T-helper 2 cell treated with Interferon-gamma antibody and Interleukin-4, amounts not matched to agents 5 μg/mL and 100 μg/mL, for 36 hours (primary cell): ENCODE measurements at places on chromosomes 12 and 14.

- no peak for DNase-seq
These were observed 24.7 kb downstream of the NGDN start for GRCh38 chr14:23494223-23494622.

DNA sequence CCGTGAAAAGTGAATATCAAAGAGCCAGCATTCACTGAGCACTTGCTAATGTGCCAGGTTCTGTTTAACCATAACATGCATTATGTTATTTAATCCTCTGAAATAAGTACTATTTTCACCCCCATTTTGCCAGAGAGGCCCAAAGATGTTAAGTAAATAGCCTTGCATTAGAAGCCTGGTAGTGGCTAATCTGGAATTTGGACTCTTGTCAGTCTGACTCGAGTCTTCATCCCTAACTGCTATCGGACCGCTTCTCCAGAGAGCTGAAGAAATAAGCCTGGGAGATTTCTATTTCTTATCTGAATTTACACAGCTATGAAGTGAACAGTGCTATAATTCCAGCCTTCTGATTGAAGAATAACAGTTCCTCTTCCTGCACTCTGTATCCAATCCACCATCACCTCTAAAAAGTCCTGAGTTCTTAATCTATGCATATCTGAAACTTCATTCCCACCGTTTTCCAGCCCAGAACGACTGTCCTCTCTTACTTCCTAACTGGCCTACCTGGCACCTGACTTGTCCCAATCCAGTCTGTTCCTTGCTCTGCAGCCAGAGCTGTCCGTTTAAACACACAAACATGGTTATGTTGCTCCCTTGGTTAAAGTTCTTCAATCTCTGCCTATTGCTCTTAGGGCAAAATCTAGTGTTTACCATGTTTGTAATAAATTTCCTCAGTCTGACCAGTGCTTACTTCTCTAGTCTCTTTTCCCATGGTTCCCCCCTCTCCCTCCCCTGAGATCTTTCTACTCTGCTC, 2.3 kb downstream of the POLR3B start:
- DNase-seq = no peak

DNA sequence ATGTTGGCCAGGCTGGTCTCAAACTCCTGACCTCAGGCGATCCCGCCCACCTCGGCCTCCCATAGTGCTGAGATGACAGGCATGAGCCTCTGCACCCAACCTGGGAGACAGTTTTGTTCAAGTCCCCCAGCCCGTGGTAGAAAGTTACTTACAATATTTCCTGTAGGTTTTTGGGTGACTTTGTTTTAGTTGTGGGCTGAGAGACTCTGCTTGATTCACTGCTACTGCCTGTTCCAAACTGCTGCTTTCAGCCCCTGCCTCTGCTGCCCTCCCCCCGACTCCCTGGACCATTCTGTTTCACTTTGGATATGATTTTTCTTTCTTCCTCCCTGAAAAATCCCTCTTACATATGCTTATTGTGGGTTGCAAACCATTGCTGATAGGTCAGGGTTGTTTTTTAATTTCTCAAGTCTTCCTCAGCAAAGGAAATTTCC, 13.4 kb upstream of the PCNX1 start:
- peak; percentile 68 for DNase-seq

GRCh38 chr12:2958432-2959191, 585 bp upstream of the TEAD4 start:
- peak; percentile 11 for DNase-seq

DNA sequence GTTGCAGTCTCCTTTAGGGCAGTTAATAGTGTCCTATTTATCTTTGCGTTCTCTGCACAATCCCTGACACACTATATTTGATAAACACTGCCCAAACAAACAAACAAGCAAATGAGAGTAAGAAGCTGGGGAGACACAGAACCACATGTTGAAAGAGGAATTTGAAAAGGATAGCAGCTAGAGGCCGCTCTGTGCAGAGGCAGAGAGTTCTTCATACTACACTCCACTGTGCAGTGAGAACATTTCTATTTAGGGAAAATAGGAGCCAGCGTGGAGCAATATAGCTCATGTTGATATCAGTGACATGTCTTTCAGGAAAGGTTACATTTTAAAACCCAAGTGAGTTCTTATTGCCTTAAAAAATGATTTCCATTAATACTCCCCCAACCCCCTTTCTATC, 140.3 kb upstream of the SEL1L start:
- DNase-seq = no peak

DNA sequence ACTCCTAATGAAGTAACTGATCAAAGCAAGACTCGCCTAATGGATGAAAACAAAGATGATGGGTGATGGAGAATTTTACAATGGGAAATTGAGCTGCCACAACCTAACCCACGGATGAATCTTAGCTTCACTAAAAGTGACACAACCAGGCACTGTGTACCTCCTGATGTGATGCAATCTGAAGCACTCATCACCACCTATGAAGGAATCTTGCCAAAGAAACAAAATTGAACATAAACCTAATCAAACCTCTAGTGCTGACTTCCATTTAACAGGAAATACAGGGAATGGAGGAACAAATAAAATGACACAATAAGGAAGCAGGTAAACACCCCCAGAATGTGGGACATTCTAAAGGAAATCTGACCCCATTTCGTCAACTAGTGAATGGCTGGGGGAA, 13.3 kb upstream of the RARG start:
- DNase-seq = no peak

DNA sequence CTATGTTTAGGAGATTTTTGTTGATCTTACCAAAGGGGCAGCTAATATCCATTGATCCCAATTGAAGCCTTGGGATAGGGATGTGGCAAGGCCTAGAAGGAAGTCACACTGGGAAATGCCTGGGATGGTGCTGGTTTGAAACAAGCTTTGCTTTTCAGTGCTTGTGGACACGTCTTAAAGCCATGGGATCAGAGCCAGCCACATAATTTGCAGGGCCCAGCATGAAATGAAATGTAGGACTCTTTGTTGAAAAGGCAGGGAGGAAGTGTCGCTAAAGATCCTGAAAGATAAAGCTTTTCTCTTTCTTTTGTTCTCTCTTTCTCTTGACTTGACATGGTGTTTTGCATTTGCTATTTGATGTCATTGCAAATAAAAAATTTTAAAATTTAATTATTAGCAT, 5.0 kb downstream of the TTC9 start:
- DNase-seq = no peak

- DNase-seq = no peak
These were observed 249.8 kb upstream of the ARHGAP5 start for GRCh38 chr14:31827325-31827724.

DNA sequence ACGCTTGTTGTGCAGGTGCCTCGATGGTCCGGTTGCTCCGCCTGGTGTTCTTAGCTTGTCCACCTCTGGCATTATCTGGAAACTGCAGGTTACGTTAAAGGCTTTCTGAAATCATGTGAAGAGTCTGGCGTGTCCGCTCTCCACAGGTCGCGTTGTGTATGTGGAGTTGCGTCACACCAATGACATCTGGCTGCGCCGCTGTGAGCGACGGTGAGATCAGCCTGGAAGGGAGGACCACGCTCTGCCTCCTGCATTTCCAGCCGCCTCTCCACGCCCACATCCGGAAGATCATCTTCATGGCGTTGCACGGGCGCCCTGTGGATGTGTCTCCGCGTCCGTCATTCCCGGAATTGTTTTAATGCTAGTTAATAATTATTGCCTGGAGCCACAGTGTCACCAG, 50.6 kb upstream of the GALNT9 start:
- DNase-seq = no peak

GRCh38 chr12:74541074-74541473, 3.4 kb downstream of the ATXN7L3B start:
- DNase-seq = no peak

- no peak for DNase-seq
These were observed 93.6 kb downstream of the TTC7B start for GRCh38 chr14:90722590-90722989.
